ENCODE measurements at places on chromosomes 11 and 22.
A peak's percentile ranks its signal among the peaks of the same experiment; 100 is the strongest.

- peak; percentile 73 for DNase-seq
These were observed 476 bp upstream of the KLHL22 start for GRCh38 chr22:20495861-20496681.

- peak; percentile 32 for DNase-seq
These were observed 78.5 kb downstream of the PLEKHA7 start for GRCh38 chr11:16935518-16936302.

DNA sequence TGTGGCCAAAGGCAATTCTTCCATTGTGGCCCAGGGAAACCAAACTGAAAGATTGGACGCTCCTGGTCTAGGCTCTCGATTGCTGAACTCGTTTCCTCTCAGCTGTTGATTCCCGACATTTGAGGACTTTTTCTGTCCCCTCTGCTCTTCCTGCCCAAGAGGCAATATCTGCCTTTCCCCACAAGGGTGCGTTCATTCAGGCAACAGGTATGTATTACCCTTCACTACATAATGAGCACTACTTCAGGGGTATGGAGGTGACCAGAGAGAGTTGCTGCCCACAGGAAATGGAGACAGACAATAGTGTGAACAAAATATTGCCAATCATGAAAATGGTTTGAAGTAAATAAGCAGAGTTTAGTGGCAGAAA lies 8.2 kb downstream of the PTH start:
- DNase-seq: peak; percentile 8

- DNase-seq: no peak
These were observed 9.9 kb upstream of the RASD2 start for GRCh38 chr22:35530700-35531099.

GRCh38 chr11:1863352-1864216 lies 10.7 kb downstream of the LSP1 start:
- DNase-seq: peak; percentile 68
